Uterine smooth muscle cell (primary cell): ENCODE measurements at places on chromosomes 12 and 14. TPM values are rescaled to one million over a fixed set of nuclear protein-coding genes. Genes with fewer than 3 reads are reported as not detected.

The IL22 gene
- not detected in 2 replicates for total RNA-seq

The TMEM132C gene
- not detected in 2 replicates for total RNA-seq

The ARF3 gene
- 32.6 and 41.7 TPM in 2 replicates for total RNA-seq

The ANP32D gene
- not detected in 2 replicates for total RNA-seq

The BBS10 gene
- total RNA-seq, result 14.5 and 20.9 TPM in 2 replicates

The TPPP2 gene
- total RNA-seq, result not detected in 2 replicates

The LRTM2 gene
- not detected in 2 replicates for total RNA-seq

The TAS2R30 gene
- total RNA-seq, result 6.5 and 9.1 TPM in 2 replicates

The CYP46A1 gene
- total RNA-seq, result 0.11 and 0.37 TPM in 2 replicates

The PTHLH gene
- total RNA-seq, result 0.33 and 0.62 TPM in 2 replicates
